Stimulated activated CD8-positive, alpha-beta memory T cell treated with anti-CD3 and anti-CD28 coated beads, Interleukin-12 subunit alpha, Interleukin-12 subunit beta, amount 100 ng/mL, for 1 hour (primary cell): ENCODE measurements at places on chromosomes 3 and 15.

DNA sequence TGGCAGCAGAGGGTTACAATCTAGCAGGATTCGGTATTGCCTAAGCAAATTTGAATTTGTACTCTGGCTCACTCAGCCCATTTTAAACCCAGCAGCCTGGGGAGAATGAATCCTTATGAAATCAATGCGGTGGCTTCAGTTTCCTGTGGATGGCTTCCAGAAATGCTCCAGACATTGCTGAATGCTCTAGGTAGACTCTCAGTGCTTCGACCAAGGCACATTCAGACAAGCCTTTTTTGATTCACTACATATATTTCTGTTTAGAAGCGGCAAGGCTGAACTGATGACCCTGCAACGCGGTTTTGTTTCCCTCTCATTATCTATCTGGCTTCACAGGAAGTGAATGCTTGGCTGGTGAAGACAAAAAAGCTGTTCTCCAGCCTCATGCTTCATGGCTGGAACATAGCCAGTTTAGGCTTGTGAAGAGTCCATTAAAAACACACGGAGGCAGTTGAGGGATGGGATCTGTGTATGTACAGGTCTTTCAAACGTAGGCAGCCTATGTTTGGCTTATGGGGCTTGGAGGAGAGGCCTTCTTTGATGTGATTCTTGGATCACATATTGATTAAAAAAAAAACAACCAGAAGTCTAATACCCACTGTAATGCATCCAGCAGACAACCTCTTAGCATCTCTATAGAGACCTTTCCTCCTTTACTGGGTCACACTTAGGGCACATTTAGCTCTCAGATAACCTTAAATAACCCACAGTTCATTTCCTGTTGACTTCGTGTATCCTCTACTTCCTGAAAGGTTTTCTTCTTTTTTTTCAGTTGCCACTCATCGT lies 400.2 kb upstream of the TBL1XR1 start:
- DNase-seq: no peak

DNA sequence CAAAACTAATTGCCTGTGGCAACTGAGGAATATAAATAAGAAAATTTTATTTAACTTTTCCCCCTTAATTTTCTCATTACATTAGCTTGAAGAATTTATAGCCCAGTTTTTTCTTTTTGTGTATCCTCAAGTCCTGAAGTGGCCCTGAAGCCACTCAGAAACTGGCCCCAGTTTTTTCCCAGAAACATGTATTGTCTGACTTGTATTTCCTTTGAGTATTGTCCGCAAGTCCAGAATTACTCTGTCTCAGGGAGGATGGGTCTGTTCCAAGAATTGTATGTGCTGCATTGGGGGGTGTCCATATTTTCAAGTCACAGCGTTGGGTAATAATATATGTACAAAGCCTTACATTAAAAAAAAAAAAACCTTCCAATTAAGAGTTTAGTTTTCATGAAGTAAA lies 149.7 kb upstream of the IL12A start:
- DNase-seq: no peak

DNA sequence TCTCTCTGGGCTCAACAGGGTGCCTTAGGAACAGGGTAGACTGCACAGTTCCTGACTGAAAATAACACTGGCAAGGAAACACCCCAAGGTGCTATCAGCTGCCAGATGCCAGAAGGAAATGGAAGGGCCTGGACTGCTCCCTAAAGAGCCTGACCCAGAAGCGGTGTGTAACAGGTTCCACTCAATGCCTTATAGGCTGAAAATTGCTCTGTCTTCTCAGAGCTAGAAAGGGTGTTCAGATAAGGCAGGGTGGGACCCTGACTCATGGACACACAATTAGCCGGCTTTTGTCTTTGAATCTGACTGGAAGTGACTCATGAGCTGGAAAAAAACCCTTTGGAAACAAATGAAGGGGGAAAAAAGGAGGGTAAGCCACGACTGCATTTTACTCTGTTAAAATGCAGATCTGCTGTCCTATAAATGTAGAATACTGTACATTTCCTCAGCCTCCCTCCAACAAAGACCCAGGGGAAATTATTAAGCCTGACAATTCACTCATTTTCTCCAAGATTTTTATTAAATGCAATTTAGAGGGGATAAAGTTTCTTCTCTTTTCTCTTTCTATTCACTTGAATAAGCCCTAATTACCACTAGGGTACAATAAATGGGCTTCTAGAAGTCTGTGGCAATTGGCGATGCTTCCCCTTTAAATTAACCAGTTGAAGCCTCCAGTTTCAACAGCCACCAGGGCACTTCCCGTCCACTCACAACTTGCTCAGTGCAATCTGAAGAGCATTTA lies 160.2 kb upstream of the TBL1XR1 start:
- no peak for DNase-seq

- no peak for DNase-seq
These were observed 51.3 kb downstream of the HOMER2 start for GRCh38 chr15:82901114-82901805.

- no peak for DNase-seq
These were observed 40.8 kb upstream of the KLF13 start for GRCh38 chr15:31285772-31286261.

DNA sequence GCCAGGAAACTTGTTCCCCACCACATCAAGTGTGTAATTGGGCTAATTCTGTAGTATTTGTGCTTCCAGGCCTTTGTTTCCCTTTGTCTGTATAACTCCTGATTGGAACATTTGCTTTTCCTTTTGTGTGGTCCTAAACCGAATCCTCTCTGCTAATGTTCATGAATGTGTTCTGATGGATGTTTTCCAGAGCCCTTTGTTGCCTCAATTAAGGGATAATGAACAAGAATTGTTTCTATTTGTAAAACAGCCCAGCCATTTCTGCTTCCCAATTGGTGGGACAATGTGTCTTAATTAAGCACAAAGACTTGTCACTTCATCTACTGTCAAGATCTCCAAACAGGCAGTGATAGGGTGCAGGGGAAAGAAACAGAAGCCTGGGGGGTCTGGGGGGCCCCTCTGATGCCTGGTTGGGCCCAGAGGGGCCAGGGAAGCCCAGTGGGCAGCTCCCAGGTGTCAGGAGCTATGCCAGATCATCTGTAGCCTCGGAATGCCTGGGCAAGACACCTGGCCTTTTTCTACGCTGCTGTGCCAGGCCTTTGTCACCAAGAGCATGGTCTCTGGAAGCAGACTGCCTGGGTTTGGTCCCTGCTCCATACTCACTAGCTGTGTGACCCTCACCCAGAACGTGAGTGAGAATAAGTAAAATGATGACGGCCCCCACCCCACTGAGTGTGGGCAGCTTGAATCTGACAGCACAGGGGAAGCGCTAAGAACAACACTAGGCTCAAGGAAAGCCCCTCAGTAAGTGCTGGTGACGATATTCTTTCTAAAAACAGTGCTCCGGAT lies 116.6 kb upstream of the PRR20G start:
- no peak for DNase-seq

DNA sequence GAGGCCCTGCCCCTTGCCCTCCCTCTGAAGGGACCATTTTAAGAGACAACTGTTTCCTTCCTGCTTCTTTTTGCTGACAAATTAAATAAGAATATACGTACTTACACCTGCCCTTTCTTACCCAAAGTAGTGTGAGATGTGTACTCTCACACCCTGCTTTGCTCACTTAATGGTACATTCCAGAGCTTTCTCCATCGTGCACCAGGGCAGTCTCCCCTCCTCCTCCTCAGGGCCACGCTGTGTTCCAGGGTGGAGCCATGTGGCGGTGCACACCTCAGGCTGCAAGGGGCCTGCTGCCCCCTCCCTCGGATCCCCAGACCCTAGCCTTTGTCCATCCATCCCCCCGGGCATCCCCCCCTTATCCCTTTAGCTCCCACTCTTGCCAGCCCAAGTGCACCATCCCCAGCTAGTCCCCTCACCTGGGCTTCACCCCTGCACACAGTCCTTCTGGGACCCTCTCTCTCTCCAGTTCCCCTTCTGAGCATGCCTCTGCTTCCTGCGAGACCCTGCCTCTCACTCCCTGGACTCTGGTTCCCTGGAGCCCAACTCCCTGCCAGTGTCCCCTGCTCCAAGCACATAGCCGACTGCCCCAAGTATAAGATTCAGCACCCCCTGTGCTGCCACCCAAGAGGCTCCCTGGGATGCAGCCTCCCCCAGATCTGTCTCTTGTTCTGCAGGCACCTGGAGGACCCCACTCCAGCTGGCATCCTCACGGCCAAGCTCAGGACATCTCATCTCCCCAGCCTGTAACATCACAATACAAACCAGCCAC lies 89.5 kb upstream of the IQSEC1 start:
- DNase-seq: no peak

- DNase-seq: no peak
These were observed 56.5 kb downstream of the SMAD3 start for GRCh38 chr15:67121644-67122605.

GRCh38 chr3:132593947-132594323 lies 3.1 kb upstream of the ACKR4 start:
- DNase-seq: no peak

GRCh38 chr3:12456441-12456840 lies 27.8 kb upstream of the TSEN2 start:
- no peak for DNase-seq

DNA sequence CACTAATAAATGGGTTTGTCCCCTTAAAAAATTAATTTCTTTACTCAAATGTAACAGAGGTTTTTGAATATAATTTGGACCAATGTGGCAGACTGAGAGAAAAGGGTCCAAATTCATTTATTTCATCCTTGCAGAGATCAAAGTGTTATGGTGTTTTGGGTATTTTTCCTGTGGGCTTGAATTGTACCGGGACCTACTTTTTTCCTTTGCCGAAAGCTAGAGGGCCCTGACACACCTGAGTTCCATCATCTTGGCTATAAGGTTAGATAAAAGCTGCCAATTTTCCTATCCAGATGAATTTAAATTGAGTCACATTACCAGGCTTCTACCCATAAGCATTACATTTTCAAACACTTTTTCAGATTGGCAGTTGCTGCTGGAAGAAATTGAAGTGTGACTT lies 908 bp downstream of the CCNB2 start:
- no peak for DNase-seq

DNA sequence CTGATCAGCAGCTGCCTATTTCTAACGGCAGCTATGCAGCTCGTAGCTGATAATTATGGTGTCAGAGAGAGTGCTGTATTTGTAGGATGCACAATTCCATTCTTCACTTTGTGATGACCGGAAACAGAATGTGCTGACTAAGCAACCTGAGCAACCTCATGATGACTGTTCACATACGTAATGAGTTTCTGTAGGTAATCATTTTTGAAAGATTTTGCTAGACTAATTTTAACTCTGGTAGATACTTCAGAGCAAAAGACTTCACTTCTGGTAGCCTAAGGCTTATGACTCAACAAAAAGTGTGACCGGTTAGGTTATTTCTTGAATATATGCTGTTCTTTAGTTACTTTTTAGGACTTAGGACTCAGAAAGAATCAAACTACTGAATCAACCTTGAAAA lies 567.7 kb downstream of the NAALADL2 start:
- no peak for DNase-seq

- DNase-seq: no peak
These were observed 46.8 kb upstream of the MCF2L2 start for GRCh38 chr3:183475016-183475763.

DNA sequence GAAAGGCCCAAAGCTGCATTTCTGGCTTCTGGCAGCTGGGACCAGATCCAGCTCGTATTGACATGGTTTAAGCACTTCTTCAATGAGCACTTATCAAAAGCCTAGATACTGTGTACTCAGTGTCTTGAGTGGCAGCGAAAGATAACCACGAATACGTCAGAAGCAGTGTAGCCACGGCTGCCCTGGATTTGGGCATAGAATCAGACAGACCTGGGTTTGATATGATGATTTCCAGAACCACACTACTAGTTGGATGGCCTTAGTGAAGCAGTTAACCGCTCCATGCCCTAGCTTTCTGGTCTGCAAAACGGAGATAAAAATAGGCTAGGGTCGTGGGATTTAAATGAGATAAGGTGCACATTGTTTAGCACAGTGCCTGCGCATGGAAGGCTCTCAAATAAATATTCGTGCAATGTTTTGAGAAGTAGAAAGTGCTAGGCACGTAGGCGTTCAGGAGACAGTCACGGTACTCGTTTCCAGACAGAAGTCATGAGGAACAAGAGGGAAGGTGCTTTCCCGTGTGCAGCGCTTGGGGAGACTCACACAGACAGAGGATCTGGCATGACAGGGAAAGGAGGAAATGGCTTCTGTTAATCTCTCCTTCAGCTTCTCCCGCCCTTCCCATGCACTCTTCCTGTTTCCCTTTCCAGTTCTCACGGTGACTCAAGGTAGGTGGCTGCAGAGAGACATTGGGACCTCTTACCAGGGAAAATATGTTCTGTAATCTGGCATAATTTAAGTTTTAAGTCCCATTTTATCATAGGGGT lies 70.3 kb downstream of the CCNL1 start:
- peak; percentile 8 for DNase-seq

DNA sequence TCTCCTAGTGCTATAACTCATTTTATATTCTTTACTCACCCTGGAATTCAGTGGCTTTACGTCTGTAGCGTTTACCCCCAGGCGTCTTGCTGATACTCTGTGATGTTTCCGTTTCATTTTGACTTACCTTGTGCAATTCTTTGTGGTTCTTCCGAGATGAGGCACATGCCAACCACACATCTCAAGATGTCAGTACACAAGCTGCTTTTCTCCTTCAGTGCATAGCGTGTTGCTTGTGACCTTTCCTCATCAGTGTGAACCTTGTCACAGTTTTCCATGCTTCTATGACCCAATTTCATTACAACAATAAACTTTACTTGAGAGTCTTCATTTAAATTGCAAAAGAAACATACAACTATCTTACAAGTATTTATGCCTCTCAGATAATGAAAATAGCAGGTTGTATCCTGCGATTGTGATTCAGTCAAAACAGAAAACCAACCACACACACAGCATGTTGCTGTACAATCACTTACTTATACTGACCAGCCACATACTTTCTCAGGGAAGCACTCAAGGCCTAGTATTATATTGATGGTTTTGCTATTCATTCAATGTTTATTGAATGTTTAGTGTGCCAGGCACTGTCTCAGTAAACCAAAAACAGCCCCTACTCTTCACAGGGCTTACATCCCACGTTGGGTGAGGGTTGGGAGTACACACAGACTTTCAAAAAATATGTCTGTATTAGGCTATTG lies 4.6 kb upstream of the TBL1XR1 start:
- DNase-seq: peak; percentile 24

GRCh38 chr3:141412087-141412935 lies 44.0 kb downstream of the ZBTB38 start:
- DNase-seq: peak; percentile 18

- no peak for DNase-seq
These were observed 109.1 kb upstream of the LRIG1 start for GRCh38 chr3:66609660-66610561.

DNA sequence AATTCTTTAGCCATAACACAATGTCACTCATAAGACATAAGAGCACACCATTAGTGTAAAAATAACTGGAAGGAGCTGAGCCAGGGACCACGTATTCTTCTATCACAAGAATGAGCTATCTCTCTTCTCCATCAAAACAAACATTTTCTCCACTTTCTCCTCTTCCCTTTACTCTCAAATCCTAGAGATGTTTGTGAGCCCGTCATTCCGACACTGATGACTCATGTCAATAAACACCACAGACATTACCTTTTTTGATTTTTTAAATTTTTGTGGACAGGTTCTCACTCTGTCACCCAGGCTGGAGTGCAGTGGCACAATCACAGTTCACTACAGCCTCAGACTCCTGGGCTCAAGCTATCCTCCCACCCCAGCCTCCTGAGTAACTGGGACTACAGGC lies 86.6 kb downstream of the MEX3B start:
- DNase-seq: no peak
